ENCODE measurements at places on chromosomes 11 and 22.

- DNase-seq = no peak
Observed at GRCh38 chr11:119976805-119977560, 160.9 kb downstream of the TRIM29 start.

DNA sequence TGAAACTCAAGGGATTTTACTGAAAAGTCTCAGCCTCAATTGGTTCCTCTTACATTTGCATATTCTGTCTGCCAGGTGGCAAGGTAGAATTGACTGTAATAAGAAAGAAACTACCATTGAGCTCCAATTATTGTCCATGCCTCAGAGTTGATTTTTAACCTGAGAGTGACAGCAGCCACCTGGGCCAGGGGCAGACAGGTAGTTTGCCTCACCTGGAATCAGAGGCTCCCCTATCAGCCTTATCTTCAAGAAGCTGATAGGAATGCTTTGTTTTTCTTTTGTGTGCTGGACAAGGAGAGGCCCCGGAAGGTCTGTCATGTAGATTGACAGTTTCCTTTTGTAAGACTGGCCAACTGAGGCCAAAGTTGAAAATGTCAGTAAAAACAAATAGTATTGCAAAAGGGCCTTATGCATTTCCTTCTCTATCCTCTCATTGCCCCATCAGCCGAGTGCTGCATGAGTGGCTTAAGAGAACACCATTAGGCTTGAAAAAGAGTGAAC lies 34.1 kb downstream of the CD44 start:
- DNase-seq = no peak

DNA sequence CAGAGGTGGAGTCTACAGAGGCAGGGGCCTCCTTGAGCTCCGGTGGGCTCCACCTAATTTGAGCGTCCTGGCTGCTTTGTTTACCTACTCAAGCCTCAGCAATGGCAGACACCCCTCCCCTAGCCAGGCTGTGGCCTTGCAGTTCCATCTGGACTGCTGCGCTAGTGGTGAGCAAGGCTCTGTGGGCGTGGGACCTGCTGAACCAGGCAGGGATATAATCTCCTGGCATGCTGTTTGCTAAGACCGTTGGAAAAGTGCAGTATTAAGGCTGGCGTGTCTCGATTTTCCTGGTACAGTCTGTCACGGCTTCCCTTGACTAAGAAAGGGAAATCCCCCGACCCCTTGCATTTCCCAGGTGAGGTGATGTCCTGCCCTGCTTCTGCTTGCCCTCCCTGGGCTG lies 77.7 kb downstream of the GDPD4 start:
- DNase-seq = no peak

DNA sequence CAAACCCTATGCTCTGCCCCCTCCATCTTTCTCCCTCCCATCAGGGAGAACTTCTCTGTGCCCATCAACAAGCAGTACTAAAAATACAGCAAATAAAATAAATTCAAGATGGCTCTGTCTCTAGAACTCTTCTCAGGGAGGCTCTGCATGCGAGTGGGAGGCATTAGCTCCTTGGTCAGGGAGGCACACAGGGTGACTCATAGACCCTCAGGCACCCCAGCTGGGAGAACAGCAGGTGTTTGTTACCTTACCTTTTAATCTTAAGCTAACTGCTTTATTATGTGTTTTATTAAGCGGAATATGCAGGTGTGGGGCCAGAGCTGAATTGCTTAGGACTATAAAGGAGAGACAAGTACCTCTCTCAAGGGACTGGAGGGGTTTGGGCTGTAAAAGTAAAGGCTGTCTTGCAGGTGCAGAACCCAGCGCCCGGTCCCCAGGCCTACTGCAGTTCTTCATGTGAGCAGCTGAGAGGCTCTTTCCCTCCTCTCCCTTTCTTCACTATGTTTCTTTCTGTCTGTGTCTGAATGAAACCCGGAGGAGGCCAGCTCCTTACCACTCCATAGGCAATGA lies 20.8 kb downstream of the CSNK2A3 start:
- DNase-seq = no peak

DNA sequence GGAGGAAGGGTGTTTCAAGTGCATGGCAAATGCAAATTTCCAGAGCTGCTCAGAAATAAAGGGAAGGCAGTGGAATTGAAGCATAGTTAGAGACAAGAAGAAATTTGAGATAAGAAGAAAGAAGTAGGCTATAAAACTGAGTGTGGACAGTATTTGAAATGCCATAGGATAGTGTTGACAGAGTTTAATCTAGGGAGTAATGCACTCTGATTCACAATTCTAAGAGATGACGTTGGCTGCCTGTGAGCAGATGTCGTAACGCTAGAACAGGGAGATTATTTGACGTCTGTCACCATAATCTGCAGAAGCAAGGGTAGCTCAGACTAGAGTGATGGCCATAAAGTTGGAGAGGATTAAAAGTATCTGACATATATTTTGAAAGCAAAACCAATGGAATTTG lies 389.9 kb upstream of the KIRREL3 start:
- DNase-seq = no peak

GRCh38 chr11:118417801-118418200 lies 16.4 kb downstream of the ATP5MG start:
- no peak for DNase-seq

GRCh38 chr11:1875093-1875850 lies 16.4 kb downstream of the PRR33 start:
- DNase-seq = no peak

All from dermis microvascular lymphatic vessel endothelial cell (primary cell).